AG20443 (cell line): ENCODE measurements at places on chromosomes 12 and 14.

DNA sequence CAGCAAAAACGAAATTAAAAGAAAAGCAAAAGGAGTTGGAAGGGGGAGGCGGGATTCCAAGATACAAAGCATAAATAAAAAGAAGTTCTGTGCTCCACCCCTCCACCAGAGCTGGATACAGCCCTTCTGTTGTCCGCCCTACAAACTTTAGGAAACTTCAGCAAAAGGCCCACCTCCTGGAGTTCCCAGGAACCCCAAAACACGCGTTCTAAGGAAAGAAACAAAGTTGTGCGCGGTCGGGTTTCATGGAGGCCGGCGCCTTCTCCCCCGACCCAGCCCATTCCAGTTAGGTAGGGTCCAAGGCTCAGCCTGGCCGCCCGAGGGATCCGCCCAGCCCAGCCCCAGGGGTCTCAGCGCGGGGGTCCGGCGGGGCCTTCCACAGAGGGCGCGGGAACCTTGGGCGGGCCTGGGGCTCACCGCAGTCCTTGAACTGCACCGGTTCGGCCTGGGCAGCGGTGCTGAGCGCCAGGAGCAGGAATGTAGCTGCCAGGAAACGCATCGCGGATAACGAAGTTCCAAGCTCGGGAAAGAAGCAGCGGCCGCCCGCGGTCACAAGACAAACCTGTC, at the start of gene NPC2:
Gene NPC2, minus strand, starts transcription at position 530 of the 567 bp plus-strand sequence. Its CDS starts 31 bp downstream, at position 499.
- no peak for DNase-seq

DNA sequence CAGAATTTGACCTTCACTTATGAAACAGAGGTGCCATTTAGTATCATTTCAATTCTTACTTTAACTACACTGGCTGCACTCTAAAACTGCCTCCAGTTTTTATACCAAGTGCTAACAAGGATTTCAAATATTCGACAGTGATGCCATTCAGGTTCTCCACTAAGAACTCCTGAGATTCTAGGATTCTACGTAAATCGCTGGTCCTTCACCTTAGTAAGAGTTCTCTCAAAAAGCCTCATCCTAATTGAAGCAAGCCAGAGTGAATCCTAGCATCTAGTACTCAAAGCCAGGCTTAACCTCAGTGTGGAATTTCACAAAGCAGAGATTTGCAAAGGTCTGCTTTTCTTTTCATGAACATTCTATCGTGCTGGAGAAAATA, 3.5 kb downstream of the SLC38A2 start:
- DNase-seq: no peak

DNA sequence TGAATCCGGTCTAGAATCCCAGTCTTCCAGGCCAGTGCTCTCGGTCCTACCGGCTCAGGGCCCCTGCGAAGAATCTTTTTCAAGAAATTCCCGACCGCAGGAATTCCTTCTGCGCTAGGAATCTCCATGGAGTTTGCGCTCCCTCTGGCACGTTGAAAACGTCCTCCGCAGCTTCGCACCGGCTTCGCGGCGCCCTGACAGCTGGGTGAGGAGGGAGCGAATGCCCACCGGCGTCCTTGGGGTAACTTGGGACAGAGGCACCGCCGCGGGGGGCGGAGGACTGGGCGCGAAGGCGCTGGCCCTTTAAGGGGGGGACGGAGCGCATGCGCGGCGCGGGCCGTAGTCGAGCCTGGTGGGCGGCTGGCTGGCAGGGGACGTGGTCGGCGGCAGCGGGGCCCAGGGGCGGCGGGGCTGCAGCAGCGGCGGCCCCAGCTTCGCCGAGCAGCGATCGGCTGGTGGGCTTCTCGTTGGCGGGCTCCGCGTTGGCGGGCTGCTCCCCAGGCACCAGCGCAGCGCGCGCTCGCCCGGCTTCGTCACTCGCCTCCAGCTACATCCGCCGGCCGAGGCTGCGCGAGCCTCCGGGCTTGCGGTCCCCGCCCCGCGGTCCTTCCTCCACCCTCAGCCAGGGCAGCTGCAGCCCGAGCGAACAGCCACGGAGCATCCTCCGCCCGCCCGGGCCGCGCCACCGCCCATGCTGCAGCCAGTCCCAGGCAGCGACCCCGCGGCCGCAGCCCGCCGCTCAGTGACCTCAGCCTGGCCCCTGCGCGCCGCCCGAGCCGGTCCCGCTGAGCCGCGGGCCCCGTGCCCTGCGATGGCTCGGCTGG, at the start of gene VASH1:
Gene VASH1, plus strand, starts transcription at position 333 of the 824 bp plus-strand sequence. CDS start 1,354 bp downstream, outside the sequence.
- peak; percentile 95 for DNase-seq

DNA sequence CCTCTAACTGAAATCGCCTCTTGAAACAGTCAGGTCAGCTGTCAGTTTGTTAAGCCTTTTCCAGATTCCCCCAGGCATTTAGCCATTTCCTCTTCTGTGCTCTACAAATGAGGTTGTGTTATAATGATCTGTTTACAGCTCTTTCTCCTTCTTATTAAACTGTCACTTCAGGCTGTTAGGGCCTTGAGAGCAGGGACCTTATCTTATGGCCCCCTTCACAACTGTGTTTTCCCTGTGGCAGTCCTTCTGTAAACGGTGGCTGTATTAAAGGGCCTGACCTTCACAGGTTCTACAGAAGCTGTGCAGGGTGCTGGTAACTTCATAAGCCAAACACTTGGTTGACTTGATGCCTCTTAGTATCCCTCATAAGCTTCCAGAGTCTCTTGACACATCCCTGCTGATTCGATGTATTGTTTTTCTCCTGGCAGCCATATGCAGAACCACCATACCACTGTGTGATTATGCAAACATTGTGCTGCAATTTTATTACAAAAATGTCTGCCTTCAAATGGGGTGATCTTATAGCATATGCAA, 104.7 kb downstream of the PLEKHA5 start:
- no peak for DNase-seq

- no peak for DNase-seq
Observed at GRCh38 chr14:68418174-68419118, 374.4 kb downstream of the ZFP36L1 start.

DNA sequence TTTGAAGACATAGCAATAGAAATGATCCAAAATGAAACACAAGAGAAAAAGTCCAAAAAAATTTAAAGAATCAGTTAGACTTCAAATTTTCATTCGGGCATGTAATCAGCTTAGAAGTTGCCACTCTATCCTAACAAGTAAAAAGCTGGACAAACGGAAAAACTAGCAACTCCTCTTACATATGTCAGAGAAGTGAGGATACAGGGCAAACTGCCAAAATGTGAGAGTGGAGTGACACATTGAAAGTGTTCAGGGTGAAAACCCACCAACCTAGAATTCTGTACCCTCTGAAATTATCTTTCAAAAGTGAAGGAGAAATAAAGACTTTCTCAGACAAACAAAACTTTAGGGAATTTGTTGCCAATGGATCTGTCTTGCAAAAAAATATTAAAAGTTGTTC, 42.0 kb upstream of the CHPT1 start:
- DNase-seq: no peak

DNA sequence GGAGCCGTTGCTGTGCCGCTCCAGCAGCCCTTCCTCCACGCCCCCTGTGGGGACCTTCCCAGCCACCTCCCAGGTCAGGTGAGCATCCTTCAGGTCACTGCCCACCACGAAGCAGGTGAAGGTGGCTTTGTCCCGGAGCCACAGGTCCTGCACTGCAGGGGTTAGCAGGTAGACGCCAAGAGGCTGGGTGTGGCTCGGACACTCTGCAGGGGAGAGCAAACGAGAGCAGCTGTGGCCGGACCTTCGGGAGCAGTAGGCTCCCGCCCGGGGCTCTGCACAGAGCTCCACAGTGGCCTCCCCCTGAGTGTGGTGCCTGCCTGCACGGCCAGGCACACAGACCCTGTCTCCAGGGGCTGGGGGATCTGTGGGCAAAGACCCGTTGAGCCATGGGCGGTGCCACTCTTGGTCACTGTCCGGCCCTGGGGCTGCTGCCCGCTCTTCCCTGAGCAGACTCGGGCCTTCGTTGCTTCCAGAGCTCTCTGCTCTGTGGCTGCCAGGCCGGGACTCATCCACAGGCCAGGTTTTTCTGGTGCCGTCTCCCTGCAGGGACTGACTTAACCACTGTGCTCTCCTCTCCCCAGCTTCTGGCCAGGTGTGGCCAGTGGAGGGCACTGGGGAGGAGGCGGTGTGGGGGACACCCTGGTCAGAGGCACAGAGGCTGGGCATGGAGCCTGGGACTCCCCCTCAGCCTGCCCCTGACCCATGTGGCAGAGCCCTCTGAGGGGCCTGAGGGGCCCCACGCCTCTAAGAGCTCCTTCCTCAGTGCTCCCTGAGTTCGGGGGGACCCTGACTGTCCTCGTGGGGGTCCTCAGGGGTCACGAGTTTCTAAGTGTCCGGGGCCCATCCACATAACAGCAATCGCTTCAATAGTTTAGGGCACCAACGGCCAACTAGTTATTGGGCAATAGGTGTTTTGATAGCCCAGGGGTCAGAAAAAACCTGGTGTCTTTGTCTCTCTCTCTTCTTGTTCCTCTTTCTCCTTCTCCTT, 314.9 kb downstream of the TMEM121 start:
- DNase-seq: peak; percentile 2

DNA sequence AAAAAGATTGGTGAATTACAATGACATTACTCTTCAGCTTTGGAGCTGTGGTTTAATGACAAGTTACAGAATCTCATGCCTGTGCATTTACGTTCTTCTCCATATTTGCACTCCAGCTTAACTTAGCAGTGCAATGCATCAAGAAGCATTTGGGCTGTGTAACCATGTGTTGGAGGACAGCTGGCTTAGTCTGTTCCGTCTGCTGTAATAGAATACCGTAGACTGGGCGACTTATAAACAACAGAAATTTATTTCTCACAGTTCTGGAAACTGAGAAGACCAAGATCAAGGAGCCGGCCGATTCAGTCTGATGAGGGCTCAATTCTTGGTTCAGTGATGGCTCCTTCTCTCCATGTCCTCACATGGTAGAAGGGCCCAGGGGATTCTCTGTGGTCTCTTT, 943.5 kb downstream of the BCL11B start:
- DNase-seq: no peak

- DNase-seq: no peak
Observed at GRCh38 chr14:99040052-99040451, 231.9 kb downstream of the BCL11B start.

DNA sequence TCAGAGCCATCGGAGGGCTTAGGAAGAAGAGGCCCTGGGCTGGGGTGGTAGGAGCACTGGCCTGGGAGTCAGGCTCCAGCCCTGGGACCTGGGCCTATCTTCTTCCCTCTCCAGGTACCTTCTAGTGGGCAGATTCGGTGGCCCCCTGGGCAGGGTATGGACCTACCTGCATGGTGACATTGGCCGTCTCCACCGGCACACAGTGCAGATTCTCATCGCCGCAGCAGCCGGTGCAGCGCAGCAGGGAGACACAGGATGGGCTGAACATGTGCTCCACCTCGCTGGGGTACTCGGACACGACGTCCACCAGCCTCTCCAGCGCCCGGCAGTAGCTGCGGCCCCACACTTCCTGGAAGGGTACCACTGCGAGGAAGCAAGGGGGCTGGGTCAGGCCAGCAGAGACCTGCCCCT, 6.2 kb downstream of the PGF start:
- no peak for DNase-seq

DNA sequence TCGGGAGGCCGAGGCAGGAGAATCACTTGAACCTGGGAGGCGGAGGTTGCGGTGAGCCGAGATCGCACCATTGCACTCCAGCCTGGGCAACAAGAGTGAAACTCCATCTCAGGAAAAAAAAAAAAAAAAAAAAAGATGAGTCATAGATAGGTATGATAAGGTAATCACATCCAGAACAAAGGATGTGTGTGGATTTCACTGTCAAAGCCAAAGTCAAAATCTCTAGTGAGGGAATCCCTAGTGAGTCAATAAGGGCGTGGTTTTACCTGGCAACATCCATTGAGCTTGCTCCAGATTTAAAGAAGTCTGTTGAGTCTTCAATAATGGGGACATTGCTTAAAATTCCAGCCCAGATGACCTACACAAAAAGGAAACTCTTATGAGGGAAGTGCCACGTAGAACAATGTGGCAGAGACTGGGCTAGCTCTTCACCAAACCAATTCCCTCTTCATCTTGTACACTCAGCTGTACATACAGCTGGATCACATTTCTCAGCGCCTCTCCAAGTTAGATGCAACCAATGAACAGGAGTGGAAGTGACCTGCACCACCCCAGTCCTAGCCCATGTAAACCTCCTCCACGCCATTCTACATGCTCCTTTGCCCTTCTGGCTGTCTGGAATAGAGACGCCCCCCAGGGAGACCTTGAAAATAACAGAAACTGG, 23.4 kb downstream of the ALDH1L2 start:
- no peak for DNase-seq

GRCh38 chr12:79300199-79300568, 390.6 kb downstream of the PAWR start:
- no peak for DNase-seq

DNA sequence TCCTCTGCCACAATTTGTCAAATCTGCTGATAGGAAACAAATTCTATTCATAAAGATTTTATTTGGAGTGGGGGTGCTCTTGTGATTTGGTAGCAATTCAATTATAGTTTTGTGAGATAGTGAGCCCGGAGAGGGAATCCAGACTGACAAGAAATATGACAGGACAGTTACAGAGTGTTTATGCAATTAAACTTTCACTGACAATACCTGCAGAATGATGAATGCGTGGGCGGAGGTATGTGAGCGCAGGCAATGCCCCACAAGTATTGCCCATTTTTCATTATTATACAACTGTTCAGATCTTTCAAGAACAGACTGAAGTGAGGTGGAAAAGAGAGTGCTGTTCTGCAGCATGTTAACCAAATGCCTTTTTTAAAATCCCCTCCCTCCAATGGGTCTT, 259.0 kb downstream of the EGLN3 start:
- DNase-seq: no peak

GRCh38 chr12:30754383-30754749, 385 bp downstream of the CAPRIN2 start:
- DNase-seq: no peak

DNA sequence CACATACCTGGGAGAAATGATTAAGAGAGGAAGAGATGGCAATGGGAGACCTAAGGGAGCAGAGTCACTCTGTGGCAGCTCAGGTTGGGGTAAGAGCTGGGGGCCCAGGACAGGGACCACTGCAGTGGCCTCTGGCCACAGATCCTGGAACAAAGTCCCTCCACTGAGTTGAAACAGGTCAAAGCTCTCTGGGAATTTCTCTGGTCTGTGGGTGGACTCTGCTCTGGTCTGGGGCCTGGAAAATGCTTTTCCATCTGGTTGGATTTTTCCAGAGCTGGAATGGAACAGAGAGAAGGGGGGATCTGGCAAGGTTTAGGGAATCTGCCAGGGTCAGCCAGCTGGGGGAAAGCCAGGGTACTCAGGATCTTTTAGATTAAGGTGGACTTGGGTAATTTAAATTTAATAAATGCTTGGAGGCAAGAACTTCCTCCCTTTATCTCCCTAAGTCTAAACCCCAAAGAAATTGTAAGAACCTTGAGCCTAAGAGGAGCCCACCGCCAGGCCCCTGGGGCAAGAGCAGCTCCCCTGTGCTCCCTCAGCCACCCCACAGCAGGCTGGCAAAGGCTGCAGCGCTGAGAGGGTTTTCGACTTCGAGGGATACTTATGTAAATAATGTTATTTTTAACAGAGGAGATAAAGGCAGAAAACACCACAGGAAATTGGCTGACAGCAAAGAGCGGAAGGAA, 3.7 kb downstream of the HOXC10 start:
- no peak for DNase-seq

- DNase-seq: no peak
Observed at GRCh38 chr12:104738331-104738730, 219.8 kb downstream of the SLC41A2 start.

DNA sequence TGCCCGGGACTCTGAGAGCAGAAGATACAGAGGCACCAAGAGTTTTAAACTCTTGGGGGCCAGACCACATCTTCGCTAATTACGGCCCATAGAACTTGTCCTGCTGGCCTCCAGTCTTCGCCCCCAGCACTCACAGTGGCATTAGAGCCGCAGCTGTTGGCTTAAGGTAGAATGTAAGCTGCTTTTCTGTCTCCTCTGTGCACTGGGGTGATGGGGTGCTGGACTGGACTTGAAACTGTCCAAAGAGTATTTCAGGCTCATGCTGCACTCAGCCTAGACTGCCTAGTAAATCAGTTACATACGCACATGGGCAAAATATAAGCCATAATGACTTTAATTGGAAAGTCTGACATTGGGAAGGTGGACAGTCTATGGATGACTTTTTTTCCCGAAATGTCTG, 29.0 kb downstream of the YY1 start:
- DNase-seq: no peak
